ENCODE measurements at places on chromosomes 2 and 18.

DNA sequence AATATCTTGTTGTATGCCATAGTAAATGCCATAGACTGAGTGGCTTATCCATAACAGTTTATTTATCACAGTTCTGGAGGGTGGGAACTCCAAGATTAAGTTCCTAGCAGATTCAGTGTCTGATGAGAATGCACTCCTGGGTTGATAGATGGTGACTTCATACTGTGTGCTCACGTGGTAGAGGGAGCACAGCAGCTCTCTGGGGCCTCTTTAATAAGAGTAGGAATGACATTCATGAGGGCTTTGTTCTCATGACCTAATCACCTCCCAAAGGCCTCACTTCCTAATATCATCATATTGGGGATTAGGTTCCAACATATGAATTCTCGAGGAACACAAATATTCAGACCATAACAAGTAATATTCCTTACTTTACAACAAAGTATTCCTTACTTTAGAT, 98.1 kb upstream of the SH3BP4 start:
- DNase-seq: no peak

GRCh38 chr2:218981390-218981880, 3.5 kb downstream of the FEV start:
- no peak for DNase-seq

DNA sequence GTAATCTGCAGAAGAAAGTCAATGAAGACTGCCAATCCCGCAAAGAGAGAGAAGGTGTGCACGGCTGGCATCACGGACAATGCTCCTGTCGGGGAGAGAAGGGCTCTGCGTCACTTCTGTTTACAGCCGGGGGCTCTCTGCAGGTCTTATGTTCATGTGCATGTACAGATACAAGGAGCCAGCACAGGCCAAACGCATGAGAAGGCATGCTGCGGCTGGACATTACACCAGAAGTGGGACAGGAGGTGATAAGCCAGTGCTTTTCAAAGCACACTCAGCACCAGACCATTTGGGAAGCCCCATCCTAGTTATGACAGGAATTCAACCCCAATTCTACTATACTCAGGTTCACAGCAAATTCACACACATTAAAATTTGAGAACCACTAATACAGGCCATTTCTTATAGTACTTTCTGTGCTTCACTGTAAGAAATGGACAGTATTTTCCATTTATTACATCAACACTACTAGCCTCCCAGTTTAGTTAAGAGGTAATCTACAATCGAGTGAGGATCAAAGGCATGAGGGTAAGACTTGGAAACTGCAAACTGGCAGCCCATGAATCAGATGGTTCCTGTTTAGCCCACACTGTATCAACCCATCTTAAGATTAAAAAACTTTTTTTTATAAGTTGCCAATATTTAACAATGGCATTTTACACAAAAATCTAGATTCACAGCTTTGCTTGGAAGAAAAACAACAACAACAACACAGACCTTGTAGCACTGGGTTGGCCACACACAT, 38.2 kb downstream of the RMC1 start:
- no peak for DNase-seq

DNA sequence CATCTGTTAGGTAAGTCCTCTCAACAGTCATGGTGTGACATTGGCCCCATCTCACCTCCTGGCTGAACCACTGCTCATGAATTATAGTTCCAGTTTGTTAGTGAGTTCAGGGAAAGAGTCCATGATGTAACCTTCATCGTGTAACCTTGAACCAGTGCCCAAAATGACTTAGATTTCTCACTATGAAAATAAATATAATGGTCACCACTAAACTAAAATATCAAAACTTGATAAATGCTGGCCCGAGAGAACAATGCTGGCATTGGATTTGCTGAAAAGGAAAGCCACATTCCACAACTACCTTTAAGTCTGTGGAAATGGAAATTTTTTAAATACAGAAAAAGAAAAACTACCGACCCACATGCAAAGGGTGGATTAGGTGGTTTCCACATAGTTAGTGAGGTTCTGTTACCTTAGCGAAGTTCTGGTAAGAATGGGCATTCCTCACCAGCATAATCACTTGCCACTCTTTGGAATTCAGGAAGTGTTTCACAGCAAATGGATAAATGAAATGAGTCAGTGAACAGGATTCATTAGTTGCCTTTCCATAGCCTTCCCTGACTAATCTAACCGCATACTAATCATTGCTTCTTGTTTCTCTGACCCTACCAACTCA, 133.9 kb upstream of the CTAGE1 start:
- no peak for DNase-seq

- DNase-seq: no peak
These were observed 248.9 kb downstream of the GLI2 start for GRCh38 chr2:120984452-120985173.

- DNase-seq: peak; percentile 72
These were observed 28.4 kb downstream of the NRXN1 start for GRCh38 chr2:51003345-51004192.

DNA sequence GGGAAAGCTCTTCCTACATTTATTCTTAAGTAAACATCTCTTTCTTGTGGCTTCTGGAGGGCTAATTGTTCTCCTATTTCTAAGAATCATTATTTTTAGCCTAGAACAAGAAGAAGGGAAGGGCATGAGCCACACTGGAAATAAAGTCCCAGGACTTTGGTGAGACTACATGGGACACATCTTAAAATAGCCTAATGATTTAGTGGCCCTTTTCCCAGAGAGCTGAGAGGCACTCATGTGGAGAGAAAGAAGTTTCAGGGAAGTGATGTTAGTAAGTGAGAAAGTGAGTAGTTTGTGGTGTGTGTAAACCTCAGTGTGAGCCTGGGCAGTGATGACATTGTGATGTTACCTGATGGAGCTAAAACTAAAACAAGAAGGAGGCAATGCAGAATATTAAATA, 14.6 kb downstream of the ITGA4 start:
- no peak for DNase-seq

GRCh38 chr2:61443342-61444041, 27.4 kb downstream of the USP34 start:
- peak; percentile 83 for DNase-seq

GRCh38 chr18:8333961-8334360, 275.3 kb upstream of the RAB12 start:
- no peak for DNase-seq

DNA sequence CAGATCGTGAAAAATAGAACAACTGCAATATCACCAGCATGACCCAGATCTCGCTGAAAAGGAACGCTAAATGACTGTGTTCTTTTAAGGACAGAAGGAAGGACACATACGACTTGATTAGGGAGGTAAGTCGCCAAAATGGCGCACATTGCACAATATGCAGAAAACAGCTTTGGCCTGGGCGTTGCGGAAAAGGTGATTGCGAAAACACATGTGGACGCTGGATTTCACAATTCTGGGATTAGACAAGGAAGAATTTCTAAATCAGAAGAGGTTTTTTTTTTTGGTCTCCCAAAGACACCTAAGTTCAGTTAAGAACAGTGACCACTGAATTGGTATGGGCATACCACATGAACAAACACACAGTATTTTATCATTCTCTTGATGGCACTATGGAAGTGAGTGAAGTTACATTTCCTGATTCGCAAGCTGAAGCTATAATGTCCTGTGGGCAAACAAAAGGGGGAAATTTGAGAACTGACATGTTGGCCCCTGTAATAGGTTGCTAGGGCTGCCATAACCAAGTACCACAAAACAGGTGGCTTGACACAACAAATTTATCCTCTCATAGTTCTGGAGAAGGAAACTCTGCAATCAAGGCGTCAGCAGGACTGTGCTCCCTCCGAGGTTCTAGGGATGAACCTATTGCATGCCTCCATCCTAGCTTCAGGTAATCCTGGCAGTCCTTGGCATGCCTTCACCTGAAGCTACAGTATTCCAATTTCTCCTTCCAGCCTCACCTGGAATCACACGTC, 25.8 kb upstream of the ERICH2 start:
- peak; percentile 75 for DNase-seq

DNA sequence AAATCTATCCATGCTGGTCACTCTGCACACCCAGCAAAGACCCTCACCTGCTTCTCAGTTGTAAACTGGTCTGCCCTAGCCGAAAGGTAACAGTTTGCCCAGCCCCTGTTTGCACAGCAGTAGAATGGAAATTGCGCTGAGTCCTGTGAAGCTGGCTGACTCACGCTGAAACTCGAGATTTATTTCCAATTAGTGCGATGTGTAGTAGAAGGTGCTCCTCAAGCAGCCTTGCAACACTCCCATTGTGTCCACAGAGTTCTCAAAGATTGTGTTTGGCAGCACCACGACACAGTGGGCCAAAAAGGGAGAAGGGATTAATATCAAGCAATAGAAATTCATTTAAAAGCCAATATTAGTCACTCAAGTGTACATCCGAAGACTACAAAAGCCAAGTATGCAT, 21.7 kb upstream of the APCDD1 start:
- no peak for DNase-seq

DNA sequence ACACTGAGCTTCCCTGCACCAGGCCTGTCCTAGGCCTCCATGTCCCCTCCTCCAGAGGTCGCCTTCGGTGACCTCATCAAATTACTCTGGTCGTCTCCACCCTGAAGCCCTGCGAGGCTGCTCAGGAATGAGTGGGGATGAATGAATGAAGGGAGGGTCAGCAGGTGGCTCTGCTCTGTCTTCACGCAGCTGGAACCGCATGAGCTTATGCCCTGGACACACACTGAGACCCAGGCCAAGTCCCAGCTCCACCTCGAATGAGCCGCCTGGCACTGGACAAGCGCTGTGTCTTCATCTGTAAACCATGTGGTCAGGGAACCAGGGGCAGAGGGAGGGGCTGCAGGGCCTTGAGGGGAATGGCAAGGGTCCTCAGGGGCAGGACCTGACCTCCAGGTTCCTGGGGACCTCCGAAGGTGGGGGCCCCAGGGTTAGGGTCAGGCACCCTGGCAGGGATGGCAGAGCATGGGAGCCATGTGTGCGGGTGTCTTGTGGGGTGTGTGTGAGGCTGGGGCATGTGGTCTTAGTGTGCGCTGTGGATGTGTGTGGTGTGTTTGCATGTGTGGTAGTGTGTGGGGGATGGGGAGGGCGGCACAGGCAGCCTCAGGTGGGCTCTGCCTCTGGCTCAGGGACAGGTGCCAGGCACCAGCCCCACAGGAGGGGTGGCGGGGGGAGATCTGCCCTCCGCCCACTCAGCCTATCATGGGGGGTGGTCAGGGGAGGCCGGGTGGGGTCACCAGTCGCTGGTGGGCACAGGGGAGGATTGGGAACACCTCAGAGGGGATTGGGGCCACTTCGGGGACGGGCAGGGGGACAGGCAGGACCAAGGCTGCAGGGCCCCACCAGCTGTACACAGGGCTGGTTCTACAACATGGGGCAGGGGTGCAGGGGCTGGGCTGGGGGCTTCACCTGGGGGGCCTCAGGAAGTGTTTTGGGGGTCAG, 13.9 kb downstream of the ODC1 start:
- no peak for DNase-seq

DNA sequence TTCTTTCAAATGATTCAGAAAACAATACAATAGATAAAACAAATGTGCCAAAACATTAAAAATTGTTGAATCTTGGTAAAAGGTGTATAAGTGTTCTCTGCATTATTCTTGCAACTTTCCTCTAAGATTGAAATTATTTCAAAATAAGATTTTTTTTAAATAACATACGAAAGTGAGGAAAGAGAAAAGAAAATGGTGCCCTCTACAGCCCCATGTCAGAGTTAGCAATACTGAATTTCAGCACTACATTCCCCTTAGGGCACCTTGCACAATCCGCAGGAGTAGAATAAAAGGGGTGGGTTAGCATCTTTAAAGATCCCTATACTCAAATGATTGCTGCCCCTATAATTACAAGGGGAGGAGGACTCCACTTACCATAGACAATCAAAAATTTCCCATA, 433.7 kb downstream of the BCL11A start:
- DNase-seq: no peak

DNA sequence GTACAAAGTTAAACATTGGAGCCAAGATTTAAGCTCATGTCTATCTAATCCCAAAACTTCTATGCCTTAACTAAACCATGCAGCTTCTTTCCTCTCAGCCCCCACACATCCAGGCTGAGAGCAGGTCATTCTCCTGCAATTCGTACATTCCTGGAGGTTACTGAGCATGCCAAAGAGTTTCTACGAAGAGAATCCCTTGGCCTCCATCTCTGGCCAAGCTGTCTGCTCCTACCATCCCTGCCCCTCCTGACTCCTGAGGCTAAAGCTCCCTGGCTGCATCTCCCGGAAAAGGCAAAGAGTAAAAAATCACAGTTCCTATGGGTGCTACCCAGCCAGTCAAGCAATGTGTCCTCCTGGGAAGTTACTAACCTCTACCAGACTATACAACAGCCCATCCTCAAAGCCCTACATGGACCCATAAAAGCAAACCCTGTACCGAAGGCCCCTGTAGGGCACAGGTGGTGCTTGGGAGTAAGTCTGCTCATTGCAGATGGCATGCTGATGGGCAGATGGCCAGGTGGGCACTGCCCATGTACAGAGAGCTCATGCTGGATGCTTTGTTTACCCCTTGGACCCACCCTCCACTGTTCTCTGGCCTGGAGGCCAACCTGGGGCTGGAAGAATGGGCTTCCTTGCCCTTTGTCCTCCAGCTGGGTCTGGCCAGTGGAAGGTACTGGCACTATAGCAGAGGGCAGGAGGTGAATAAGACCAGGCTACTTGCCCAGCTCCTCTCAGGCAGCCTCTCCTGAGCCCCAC, 99.5 kb downstream of the TTC32 start:
- no peak for DNase-seq

DNA sequence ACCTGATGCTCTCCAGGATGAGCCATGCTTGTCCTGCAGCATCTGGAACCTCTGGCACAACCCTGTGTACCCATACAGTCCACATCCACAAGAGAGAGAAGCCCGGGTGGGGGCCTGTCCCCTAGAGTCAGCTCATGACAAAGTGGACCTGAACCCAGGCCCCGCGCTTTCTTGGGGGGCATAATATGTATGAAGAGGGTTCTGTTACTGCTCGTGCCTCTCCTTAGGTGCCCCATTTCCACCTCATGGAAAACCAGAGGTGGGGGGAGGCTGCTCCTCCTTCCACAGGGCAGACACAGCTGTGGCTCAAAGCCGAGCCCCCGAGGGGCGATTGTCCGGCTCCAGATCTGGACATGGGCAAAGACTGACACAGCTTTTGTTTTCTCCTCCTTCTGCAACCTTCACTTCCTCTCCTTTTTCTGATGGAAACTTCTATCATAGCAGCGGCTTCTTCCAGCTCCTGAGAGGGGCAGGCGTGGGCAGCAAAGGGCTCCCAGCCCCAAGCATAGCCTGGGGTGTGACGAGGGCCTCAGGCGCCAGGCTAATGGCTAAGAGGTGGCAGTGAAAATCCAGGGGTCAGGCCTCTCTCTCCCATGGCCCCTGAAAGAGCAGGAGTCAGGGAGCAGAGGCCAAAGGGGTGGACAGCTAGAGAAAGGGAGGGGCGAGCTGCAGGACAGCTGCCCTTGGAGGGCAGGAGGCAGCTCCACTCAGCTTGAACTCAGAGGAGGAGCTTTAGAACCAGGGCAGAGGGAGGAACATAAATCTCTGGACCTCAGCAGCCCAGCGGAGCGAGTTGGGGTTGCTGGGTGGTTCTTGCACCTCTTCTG, 155.5 kb downstream of the ZFP36L2 start:
- DNase-seq: no peak

- DNase-seq: peak; percentile 15
These were observed 91.7 kb downstream of the KLF7 start for GRCh38 chr2:207073801-207074678.

GRCh38 chr2:187853381-187853791, 299.2 kb upstream of the TFPI start:
- no peak for DNase-seq

- no peak for DNase-seq
These were observed 438.2 kb downstream of the TSN start for GRCh38 chr2:122193622-122194021.

- DNase-seq: peak; percentile 55
These were observed 19.6 kb upstream of the RPIA start for GRCh38 chr2:88671786-88672427.

GRCh38 chr2:75337016-75337415, 137.7 kb upstream of the TACR1 start:
- DNase-seq: no peak
